ENCODE measurements at places on chromosomes 16 and 17. TPM values are rescaled to one million over a fixed set of nuclear protein-coding genes. Genes with fewer than 3 reads are reported as not detected.

The KRTAP1-1 gene
- not detected for total RNA-seq

The IRX3 gene
- 0.58 TPM for total RNA-seq

The RAB26 gene
- 27.2 TPM for total RNA-seq

The RDM1 gene
- not detected for total RNA-seq

The USH1G gene
- 0.18 TPM for total RNA-seq

The PSME3IP1 gene
- total RNA-seq, result 91.0 TPM

The KRT26 gene
- total RNA-seq, result not detected

- DNase-seq, result peak; percentile 26
- no peak overlapping the region for H3K27ac ChIP-seq
- no peaks in the 10 kb centered on the region for H3K36me3 ChIP-seq
- H3K4me1 ChIP-seq, result no peaks in the 10 kb centered on the region
- H3K4me3 ChIP-seq, result no peak overlapping the region
- no peaks in the 10 kb centered on the region for H3K27me3 ChIP-seq
These were observed 380.4 kb upstream of the CCL2 start for GRCh38 chr17:33874617-33875060.

DNA sequence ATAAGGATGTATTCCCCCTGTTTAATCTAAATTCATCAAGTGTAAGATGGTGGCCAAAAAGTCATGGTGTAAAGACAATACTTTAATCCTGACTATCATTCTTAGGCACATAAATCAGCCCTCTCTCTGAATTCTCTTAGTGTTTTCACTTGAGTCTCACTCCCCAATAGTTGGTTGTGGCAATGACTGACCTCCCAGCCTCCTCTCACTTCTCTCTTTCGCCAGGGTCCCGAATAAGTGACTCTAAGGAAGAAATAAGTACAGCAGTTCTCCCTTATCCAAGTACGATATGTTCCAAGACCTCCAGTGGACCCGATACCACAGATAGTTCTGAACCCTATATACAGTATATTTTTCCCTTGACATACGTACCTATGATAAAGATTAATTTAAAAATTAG, 335.3 kb downstream of the MAF start:
- no peaks in the 10 kb centered on the region for H3K36me3 ChIP-seq
- no peak overlapping the region for H3K27ac ChIP-seq
- no peak for DNase-seq
- H3K4me3 ChIP-seq, result no peak overlapping the region
- H3K4me1 ChIP-seq, result peaks cover 9% of the 10 kb centered on the region

- H3K4me3 ChIP-seq, result no peak overlapping the region
- no peaks in the 10 kb centered on the region for H3K36me3 ChIP-seq
- no peaks in the 10 kb centered on the region for H3K4me1 ChIP-seq
- no peaks in the 10 kb centered on the region for H3K27me3 ChIP-seq
These were observed 185.9 kb upstream of the HS3ST3A1 start for GRCh38 chr17:13787636-13788035.

DNA sequence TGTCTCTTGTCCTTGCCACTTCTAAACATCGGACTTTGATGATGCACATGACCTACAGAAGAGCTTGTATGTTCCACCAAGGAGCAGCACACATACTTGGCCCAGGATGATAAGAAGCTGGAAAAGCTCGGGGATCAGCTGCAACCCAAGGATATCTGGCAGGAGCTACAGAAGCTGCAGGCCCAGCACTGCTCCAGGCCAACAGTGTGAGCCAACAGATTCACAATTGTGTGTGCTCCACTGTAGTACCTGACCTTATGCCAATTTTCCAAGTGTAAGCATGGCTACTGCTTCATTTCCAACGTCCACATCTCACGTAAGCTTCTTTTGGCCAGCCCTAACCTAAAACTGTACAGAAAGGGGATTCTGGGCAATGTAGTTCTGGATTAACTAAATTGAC, 83.4 kb downstream of the COX10 start:
- no peak overlapping the region for H3K27ac ChIP-seq
- no peak overlapping the region for H3K4me3 ChIP-seq
- no peaks in the 10 kb centered on the region for H3K27me3 ChIP-seq
- peak; percentile 32 for DNase-seq

GRCh38 chr17:77441130-77441920, 300.6 kb downstream of the SEC14L1 start:
- peak; percentile 75 for DNase-seq
- H3K27ac ChIP-seq, result peak overlapping the region; percentile 70
- H3K36me3 ChIP-seq, result no peaks in the 10 kb centered on the region
- H3K4me3 ChIP-seq, result no peak overlapping the region
- H3K4me1 ChIP-seq, result peaks cover 100% of the 10 kb centered on the region
- H3K27me3 ChIP-seq, result no peaks in the 10 kb centered on the region

- H3K4me3 ChIP-seq, result no peak overlapping the region
- DNase-seq, result no peak
- H3K36me3 ChIP-seq, result no peaks in the 10 kb centered on the region
- H3K4me1 ChIP-seq, result no peaks in the 10 kb centered on the region
- no peak overlapping the region for H3K27ac ChIP-seq
These were observed 681.4 kb downstream of the WWOX start for GRCh38 chr16:78780808-78781207.

- H3K27me3 ChIP-seq, result no peaks in the 10 kb centered on the region
- H3K36me3 ChIP-seq, result no peaks in the 10 kb centered on the region
- DNase-seq, result no peak
- no peak overlapping the region for H3K27ac ChIP-seq
- no peak overlapping the region for H3K4me3 ChIP-seq
These were observed 259.6 kb upstream of the KCNJ16 start for GRCh38 chr17:69815406-69815805.

GRCh38 chr17:72592967-72593325, 472.1 kb downstream of the SOX9 start:
- peak overlapping the region; percentile 62 for H3K4me3 ChIP-seq
- no peak overlapping the region for H3K27ac ChIP-seq
- no peaks in the 10 kb centered on the region for H3K27me3 ChIP-seq
- DNase-seq, result no peak
- no peaks in the 10 kb centered on the region for H3K36me3 ChIP-seq

- no peaks in the 10 kb centered on the region for H3K27me3 ChIP-seq
- H3K27ac ChIP-seq, result no peak overlapping the region
- peaks cover 10% of the 10 kb centered on the region for H3K4me1 ChIP-seq
- DNase-seq, result no peak
- no peaks in the 10 kb centered on the region for H3K36me3 ChIP-seq
- H3K4me3 ChIP-seq, result no peak overlapping the region
These were observed 184.3 kb upstream of the TNRC6C start for GRCh38 chr17:77774182-77774581.

DNA sequence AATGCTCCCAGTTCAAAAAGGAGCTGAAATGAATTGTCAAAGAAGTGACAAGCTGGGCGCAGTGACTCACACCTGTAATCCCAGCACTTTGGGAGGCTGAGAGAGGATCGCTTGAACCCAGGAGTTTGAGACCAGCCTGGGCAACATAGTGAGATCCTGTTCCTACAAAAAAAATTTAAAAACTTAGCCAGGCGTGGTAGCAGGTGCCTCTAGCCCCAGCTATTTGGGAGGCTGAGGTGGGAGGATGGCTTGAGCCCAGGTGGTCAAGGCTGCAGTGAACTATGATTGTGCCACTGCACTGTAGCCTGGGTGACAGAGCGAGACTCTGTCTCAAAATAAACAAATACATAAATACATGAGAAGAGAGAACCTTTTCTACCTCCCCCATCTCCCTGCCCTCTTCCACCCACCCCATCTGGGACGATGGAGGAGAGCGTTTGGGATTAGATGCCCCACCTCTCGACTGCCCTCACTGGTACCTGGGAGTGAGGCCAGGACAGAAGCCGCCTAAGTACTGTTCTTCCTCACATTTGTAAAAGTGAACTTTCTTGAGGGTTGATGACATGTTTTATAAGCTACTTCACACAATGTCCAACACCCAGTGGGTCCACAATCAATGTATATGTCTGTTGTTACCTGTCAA, 2.4 kb downstream of the IL4R start:
- peak overlapping the region; percentile 77 for H3K4me3 ChIP-seq
- H3K27me3 ChIP-seq, result no peaks in the 10 kb centered on the region
- peaks cover 75% of the 10 kb centered on the region for H3K4me1 ChIP-seq
- H3K27ac ChIP-seq, result peak overlapping the region; percentile 93
